ENCODE measurements at places on chromosomes 11 and 22.

DNA sequence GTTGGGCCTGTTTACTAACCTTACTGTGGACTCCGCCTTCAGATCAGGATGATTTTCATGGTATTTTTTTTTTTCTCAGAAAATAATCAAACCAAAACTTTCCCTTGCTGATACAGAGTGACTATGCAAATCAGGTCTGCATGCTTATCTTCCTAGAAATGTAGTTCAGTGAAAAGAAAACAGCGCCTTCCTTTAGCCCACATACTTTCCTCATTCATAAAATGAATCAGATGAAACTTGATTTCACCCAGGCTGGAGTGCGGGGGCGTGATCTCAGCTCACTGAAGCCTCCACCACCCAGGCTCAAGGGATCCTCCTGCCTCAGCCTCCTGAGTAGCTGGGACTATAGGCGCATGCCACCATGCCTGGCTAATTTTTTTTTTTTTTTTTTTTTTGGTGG, 26.0 kb downstream of the ZNRF3 start:
- DNase-seq, result no peak

GRCh38 chr11:97717922-97718321, 1302.8 kb upstream of the CNTN5 start:
- no peak for DNase-seq

DNA sequence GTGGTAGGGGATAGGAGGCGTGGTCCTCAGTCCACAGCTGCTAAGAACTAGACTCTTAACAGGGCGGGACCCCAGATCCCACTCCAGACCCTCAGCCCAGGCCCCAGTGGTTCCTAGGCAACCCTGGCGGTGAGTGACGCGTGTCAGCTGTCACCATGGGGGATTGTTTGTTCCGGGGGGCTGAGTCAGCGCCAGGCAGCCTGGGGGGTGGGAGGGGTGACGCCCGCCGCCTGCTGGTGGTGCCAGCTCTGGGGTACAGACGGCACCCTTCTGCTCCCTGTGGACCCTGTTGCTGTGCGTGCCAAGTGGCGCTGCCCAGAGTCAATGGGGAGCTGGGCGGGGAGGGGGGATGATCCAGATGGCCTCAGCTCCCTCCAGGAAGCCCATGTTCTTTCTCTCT, 2.5 kb downstream of the CNIH2 start:
- DNase-seq, result peak; percentile 17

GRCh38 chr11:12689029-12689755, 15.0 kb downstream of the TEAD1 start:
- no peak for DNase-seq

DNA sequence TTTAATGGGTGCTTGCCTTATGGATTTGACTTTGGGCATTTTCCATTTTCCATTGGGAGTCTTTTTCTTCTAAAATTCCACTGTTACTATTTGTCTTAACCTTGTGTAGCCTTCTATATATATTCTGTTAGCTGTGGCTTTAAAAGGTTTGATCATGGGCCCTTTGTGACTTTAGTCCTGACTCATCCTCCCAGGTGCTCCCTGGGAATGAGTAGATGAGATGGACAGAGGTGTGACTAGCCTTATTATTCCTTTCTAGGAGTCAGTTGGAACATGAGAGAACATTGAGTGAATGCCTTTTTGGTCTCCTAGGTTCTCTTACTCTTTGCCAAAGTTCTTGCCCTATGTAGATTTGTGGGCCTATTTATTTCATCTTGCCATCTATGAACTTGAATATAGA, 39.0 kb downstream of the DDX10 start:
- no peak for DNase-seq

GRCh38 chr11:117819096-117820040, 5.2 kb downstream of the FXYD2 start:
- peak; percentile 74 for DNase-seq

GRCh38 chr22:45069925-45070324, 60.1 kb upstream of the PHF21B start:
- DNase-seq, result no peak

DNA sequence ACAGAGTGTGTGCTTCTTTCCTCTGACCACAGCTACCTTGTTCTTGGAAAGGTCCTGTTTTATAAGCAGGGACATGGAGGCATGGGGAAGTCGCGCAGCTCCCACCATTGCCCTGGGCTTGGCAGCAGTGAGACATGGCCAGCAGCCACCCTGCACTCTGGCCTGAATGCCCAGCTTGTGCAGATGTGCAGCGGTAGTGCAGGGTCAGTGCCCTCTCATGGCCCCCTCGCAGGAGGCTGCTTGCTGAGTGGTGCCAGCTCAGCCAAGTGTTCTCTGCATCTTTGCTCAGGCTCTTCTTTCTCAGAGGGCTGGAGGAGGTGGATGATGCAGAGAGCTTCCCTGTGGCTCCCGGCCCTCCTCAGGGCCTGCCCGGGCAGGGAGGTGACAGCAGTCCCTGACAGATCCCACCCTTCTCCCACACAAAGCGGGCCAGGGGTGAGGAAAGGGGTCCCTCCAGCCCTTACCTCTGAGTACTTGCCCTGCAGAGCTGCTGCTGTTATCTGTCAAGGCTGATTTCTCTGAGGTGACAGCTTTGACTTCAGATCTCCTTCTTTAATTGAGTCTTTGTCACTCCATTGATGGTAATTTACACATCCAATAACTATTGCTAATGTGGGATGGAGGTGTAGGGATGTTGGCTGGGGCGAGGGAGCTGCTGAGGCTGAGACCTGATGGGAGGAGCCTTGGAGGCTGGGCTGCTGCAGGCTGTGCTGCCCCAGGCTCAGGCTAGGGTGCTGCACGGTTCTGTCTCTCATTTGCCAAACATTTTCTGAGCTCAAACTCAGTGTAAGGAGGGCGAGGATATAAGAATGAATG, 47.4 kb upstream of the B3GAT1 start:
- no peak for DNase-seq

GRCh38 chr11:2314136-2314524, 12.3 kb downstream of the TSPAN32 start:
- DNase-seq, result no peak

DNA sequence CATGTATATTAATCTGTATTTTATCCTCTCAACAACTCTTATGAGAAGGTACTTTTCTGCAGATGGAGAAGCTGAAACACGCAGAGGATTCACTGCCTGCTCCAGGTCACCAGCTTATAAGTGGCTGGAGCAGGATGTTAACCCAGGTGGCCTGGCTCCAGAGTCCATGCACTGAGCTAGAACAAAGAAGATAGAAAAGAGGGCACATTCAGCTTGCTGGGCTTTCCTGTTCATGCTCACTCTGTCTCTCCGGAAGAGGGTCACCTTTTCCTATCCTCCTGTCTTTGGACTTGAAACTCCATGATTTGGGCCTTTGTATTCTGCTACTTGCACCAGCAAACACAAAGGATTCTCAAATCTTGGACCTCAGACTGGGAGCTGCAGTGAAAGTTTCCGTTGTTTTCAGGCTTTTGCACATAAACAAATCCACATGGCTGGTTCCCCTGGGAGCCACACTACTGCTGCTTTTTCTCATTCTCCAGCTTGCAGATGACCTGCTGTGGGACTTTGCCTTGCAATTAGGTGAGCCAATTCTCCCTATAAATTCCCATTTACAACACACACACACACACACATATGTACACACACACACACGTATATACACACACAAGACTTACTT, 117.3 kb upstream of the GRK3 start:
- DNase-seq, result no peak

GRCh38 chr22:38312261-38312800, 4.9 kb downstream of the CSNK1E start:
- no peak for DNase-seq

- DNase-seq, result peak; percentile 31
Observed at GRCh38 chr11:63719987-63720386, 38.7 kb downstream of the RTN3 start.

GRCh38 chr11:45335434-45335833, 49.3 kb upstream of the SYT13 start:
- no peak for DNase-seq

- peak; percentile 36 for DNase-seq
Observed at GRCh38 chr11:33753304-33753967, 17.2 kb upstream of the CD59 start.

GRCh38 chr11:72085621-72086351, 5.1 kb downstream of the LRRC51 start:
- no peak for DNase-seq

DNA sequence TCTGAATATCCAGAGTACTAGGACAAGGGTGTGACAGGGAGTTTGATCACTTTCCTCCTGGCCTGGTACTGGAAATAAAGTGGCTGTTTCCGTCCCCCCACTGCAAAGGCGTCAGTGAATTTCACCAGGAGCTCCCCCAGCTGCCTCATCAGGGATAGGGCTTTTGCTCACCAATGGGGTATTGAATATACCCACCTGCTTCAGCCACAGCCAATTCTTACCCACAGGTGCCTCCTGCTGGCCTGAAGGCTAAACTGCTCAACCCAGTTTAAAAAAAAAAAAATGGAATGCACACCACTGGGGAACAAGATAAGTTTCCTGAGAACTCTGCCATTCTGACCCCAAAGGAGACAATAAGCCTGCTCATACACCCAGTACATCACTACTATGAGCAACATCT, 65.3 kb upstream of the MS4A8 start:
- no peak for DNase-seq

DNA sequence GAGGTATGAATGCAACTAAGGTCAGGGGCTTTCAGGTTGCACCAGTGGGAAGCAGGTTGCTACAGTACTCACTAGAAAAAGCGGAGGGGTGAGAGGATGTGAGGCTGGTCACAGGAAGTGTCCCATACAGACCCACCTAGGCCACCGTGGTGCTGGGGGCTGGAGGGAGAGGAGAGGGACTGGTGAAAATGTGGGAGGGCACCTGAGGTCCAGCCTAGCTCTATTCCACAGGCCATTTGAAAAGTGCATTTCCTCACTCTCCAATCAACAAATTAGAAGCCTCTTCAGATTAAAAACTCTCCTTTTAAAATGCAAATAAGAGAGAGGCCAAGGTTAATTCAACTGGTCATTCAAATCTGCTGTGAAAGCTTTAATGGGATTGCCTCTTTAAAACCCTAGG, 38.6 kb upstream of the NCAM1 start:
- DNase-seq, result no peak

- DNase-seq, result no peak
Observed at GRCh38 chr11:3977078-3977477, 117.5 kb upstream of the RRM1 start.

- DNase-seq, result no peak
Observed at GRCh38 chr11:127274328-127274676, 273.7 kb upstream of the KIRREL3 start.

- DNase-seq, result no peak
Observed at GRCh38 chr11:44404736-44405395, 94.9 kb upstream of the ALX4 start.

Data from fibroblast of skin of scalp (primary cell).